Osteoblast (primary cell): ENCODE measurements at places on chromosomes 4 and X. TPM values are rescaled to one million over a fixed set of nuclear protein-coding genes. Genes with fewer than 3 reads are reported as not detected.

The C4orf50 gene
- total RNA-seq: not detected in 2 replicates

The ARMCX1 gene
- total RNA-seq: 67.7 and 70.1 TPM in 2 replicates

The USP26 gene
- not detected in 2 replicates for total RNA-seq

The GAGE1 gene
- not detected in 2 replicates for total RNA-seq

The IL13RA2 gene
- total RNA-seq: 0.88 and 1.1 TPM in 2 replicates

The ADAM29 gene
- not detected in 2 replicates for total RNA-seq

The FGFRL1 gene
- total RNA-seq: 29.2 and 30.8 TPM in 2 replicates

The NXF2B gene
- total RNA-seq: not detected in 2 replicates

The BANK1 gene
- 1.8 and 2.7 TPM in 2 replicates for total RNA-seq

The PNMA6F gene
- total RNA-seq: not detected in 2 replicates

The OPN1MW3 gene
- total RNA-seq: not detected in 2 replicates

The MFAP3L gene
- 7.6 and 8.0 TPM in 2 replicates for total RNA-seq
